ENCODE measurements at places on chromosomes 6 and 20. TPM values are rescaled to one million over a fixed set of nuclear protein-coding genes. Genes with fewer than 3 reads are reported as not detected.

Gene CLIC5
- not detected for total RNA-seq

Gene CGA
- total RNA-seq, result not detected

Gene EFCAB8
- 0.27 TPM for total RNA-seq

Gene GABBR1
- 13.6 TPM for total RNA-seq

Gene GPSM3
- total RNA-seq, result 4.2 TPM

Gene ELOVL4
- 0.94 TPM for total RNA-seq
